Esophagus squamous epithelium (tissue), 5 donors: ENCODE measurements at places on chromosomes 7 and 10.

- no peak for DNase-seq
Measured at GRCh38 chr7:97377713-97378112, 260.2 kb downstream of the SDHAF3 start.

DNA sequence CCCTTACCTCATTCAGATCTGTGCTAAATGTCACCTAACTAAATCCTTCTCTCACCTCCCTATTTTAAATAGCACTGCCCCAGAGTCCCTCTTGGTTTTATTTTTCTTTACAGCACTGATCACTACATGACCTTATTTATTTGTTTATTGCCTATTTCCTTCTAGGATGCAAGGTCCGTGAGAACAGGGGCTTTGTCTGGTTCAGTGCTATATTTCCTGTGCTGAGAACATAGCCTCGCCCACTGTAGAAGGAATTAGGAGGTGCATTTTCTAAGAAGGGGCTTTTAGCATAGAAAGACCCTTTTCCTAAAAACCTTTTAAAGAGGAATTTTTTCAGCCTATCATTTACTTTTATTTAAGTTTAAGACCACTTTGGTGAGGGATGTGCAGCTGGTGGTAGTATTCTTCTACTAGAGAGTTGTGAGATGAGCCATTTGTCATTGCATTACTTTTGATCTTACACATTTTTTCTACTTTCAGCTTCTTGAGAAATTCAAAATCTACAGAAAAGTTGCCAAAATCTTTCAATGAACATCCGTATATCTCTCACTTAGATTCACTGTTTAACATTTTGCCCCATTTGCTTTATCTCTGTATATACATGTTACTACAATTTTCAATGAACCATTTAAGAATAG lies 13.5 kb upstream of the PCGF5 start:
- no peak for DNase-seq

GRCh38 chr7:80114159-80114558 lies 20.5 kb upstream of the GNAI1 start:
- no peak for DNase-seq

GRCh38 chr7:27189997-27190748 lies 5.1 kb upstream of the HOXA11 start:
- DNase-seq = no peak

GRCh38 chr10:124696446-124697392 lies 47.5 kb downstream of the FAM53B start:
- no peak for DNase-seq

GRCh38 chr10:119502209-119502608 lies 40.3 kb downstream of the RGS10 start:
- no peak for DNase-seq

DNA sequence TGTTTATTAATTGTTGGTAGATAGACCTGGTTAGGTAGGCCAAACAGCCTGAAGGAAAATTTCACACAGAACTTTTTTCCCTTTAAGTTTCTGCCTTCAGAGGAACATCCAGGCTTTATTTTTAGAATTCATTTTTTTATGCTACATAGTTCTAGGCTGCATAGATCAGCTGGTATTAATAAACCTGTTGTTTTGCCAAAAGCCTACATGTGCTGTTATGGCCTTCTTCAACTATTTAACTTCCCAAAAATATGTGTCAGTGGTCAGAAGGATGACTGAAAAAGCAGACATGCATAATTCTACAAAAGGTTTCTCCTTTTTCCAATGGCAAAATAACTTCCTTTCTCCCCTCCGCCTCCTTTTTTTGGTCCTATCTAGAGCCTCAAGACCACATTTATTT lies 303.0 kb upstream of the DKK1 start:
- DNase-seq = no peak

DNA sequence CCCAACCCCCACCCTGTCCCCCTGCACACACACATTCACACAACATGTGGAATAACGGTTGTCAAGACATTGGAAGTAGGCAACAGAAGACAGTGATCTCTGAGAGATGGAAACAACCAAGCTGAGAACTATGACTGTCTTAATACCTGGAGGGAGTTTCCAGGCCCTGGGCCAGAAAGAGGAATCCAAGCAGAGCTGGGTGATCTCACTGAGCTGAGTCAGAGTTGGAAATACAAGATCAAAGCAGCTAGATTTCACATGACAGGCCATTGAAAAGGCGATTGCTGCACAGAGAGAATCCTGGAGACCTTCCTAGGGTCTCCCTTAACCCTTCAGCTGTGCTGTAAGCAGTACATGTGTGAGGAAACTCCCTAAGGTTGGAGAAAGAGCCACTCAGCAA lies 165.8 kb upstream of the PRSS1 start:
- DNase-seq = no peak

DNA sequence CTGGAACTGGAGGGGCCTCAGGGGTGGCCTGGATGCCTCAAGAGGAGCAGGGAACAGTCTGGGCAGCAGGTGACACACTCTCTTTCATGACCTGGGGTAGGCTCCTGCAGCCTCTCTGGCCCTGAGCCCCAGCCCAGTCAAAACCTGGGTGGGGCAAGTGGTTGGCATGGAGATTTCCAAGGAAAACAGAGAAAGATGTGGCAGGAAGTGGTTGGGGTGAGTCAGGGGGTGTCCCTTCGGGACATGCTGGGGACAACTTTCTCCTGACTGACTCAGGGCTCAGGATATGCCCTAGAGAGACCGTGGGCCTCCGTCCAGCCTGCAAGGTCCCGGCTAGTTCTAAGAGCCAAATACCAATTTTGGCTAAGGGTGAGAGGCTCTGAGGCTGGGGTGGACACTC lies 2.9 kb downstream of the AQP1 start:
- no peak for DNase-seq

DNA sequence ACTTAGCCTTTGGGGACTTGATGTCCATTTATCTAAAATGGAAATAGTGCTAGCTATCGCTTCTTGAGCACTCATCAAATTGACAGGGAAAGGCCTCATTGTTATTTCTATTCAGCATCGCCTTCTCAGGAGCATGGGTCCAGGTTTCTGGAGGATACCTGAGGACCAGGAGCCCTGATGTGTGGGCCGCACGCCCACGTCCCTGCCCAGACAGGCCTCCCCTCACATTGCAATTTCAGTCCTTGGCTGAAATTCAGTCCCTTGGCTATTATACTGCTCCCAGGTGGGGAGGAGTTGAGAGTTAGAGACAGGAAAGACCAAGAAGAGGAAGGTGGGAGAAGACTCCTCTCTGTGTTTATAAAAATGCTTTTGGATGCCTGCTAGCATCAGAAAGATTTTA lies 38.9 kb downstream of the GPRIN2 start:
- DNase-seq = no peak

GRCh38 chr7:13240349-13240748 lies 552.9 kb downstream of the ARL4A start:
- DNase-seq = no peak

DNA sequence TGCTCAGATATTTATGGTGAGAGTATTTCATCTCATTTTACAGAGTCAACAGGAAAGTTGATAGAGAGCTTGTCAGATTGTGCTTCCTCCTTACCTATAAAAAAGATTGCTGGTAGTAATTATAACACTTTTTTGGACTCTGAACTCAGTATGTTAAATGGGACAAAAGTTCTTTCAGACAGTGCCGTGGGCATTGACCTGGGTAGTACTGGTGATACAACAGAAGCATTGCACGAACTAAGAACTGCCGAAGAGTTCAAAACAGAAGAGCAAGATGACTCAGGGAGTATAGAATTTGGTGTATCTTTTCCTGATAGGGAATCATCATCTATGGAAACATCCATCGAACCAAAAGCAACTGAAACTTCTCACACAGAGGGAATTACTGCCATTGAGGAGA lies 58.6 kb downstream of the LOXL4 start:
- no peak for DNase-seq

GRCh38 chr7:55526770-55527169 lies 45.5 kb downstream of the VOPP1 start:
- no peak for DNase-seq

DNA sequence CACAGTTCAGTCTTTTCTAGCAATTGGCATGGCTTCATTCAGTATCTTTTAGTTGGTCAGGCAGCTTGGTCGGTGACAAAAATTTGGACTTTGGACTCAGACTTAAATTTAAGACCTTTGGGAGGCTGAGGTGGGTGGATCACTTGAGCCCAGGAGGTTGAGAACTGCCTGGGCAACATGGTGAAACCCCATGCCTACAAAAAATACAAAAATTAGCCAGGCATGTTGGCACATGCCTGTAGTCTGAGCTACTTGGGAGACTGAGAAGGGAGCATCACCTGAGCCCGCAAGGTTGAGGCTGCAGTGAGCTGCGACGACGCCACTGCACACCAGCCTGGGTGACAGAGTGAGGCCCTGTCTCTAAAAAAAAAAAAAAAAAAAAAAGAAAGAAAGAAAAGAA lies 19.5 kb upstream of the ITPRID1 start:
- no peak for DNase-seq

DNA sequence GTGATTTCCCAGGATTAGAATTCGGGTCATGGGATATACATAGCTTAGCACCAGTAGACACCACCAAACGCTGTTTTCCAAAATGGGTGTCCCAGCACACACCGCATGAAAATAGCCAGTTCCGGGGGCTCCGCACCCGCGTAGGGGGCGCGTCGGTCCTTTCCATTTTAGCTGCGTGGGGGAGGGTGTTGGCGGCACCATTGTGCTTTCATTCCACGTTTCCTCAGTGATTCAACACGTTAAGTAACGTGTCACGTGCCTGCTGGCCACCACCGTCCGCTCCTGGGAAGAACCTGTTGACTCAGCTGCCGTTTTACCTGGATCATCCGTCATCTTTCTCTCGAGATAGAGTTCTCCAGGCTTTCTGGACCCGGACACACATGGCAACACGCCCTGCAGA lies 25.6 kb upstream of the ADGRA1 start:
- DNase-seq = no peak

DNA sequence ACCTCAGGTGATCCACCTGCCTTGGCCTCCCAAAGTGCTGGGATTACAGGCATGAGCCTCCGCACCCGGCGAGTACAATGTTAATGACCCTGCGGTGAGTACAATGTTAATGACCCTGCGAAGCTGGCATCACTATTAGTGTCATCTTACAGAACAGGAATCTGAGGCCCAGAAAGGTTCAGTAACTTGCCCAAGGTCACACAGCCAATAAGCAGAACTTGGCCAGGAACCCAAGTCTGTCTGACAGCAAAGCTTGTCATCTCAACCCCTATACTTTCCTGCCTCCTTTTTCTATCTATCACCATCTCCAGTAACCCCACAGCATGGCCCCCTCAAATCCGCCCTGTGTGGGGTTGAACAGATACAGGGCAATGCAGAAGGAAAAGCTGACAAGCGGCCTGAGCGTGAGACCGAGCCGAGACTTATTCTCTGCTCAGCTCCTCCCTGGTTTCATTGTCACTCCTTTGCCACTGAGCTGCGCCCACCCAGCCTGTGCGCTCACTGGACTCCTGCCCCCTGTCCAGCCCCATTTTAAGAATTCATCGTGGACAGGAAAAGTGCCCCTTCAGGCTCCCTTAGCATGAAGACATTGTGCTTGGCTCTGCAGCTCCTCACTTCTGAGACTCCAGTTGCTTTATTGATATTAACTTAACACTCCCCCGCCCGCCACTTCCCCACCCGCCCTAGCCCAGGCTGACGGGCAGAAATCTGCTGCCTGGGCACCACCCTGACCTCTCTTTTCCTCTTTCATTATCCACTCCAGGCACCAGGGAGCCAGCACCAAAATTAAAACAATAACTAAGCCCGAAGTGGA lies 58.1 kb upstream of the LBX1 start:
- DNase-seq = no peak

- no peak for DNase-seq
Measured at GRCh38 chr10:31664803-31665202, 263.8 kb downstream of the ARHGAP12 start.

DNA sequence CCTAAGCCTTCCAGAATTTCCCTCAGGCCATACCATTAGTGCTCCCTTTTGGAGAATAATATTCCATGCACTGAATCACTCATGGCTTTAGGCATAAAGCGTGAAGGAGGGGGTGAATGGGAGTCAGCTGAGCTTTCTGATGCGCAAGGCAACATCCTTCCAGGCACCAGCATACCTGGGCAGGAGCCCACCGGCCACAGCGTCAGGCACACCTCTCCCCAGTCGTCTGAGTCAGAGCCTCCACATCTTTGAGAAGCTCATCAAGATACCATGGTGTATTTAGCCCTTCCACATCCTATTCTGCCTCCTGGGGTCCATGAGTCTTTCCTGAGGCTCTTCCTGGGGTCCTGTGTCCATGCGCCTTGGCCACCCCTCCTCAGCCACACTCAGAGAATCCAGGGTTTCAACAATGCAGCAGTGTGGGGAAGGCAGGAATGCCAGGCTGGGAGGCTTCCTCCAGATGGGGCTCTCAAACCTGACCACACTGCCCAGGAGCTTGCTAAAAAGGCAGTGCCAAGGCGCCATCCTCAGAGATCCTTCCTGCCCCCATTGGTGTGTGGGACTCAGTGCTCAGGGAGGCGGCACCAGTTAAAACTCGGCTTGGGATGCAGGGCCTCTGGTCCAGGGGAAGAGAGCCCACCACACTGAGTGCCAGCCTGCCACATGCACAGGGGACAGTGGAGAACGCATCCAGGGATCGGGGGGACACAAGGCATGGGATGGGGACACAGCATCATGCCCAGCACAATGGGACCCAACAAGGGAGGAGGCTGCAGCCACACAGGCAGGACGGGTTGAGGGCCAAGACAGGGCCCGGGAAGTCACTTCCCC lies 31.6 kb downstream of the RASGEF1A start:
- DNase-seq = no peak

DNA sequence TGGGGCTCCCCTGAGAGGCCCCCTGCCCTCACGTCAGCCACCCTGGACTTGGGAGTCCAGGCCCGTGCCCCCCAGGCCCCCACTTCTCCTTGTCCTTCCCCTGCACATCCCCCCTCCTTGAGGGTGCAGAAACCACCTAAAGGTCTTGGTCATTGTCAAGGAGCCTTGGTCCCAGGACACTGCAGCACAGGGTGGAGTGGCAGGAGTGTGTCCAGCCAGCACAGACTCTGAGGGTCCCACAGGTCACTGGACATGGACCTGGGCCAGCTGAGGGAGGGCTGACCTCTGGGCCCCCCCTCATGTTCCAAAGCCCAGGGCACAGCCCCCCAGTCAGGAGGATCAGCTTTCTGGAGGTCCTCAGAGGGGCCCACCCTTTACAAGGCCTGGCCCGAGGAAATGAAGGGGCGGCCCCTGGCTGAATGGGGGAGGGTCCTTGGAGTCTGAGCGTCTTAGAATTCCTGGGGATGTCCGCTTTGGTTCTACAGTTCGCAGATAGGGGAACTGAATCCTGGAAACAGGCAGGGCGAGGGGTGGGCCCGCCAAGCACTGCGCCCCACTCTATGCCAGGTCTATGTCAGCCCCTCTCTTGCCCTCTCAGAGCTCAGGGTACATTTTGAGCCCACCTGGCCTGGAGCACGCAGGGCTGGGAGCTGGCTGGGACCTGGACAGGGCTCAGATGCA lies 54.0 kb downstream of the PWWP2B start:
- no peak for DNase-seq
